Bronchial epithelial cell (primary cell): ENCODE measurements at places on chromosomes 3 and 15.

- DNase-seq = no peak
Measured at GRCh38 chr3:17154221-17154620, 269.5 kb downstream of the PLCL2 start.

GRCh38 chr3:182978387-182978786 is 2.0 kb downstream of the DCUN1D1 start:
- DNase-seq = no peak

GRCh38 chr3:38117163-38117716 is 19.7 kb downstream of the ACAA1 start:
- DNase-seq = peak; percentile 17

- DNase-seq = no peak
Measured at GRCh38 chr3:168044049-168044448, 51.7 kb downstream of the GOLIM4 start.

GRCh38 chr3:147415874-147416273 is 6.7 kb downstream of the ZIC1 start:
- DNase-seq = no peak

DNA sequence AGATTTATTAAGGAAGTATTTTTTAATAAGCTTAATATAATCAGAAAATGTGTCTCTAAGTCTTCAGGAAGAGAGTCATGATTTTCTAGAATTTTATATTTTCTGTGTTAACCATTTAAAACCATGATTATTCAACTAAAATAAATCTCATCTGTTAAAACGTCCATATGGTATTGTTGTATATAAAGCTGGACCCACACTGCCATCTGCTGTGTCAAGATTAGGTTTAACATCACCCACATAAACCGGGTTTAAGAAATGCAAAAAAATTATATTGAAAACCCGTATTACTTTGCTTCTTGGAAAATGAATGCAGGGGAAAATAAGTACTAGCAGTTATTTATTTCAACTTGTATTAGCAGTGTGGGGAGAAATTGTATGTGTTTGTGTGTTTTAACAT is 9.5 kb upstream of the CCDC66 start:
- peak; percentile 10 for DNase-seq
